HuH-7.5 (cell line): ENCODE measurements at places on chromosomes 7 and 10.

GRCh38 chr10:103181244-103181643, 11.8 kb downstream of the NT5C2 start:
- DNase-seq = no peak

DNA sequence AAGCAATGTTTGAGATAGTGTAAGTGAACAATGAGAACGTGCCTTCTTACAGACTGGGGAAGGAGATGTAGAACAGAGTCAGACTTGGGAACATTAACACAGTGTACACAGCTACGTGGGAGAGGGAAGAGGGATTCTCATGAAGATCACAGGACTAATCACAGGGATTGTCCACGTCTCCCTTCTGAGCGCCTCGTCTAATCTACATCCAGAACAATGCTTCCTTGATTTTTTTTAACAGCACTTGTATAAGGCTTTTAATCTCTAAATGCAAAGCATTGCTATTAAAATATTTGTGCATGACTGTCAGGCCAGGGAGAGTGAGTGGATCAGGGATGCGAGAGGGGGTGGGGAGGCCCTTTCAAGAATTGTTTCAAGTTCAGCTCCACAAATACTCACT, 62.7 kb downstream of the MET start:
- no peak for DNase-seq

DNA sequence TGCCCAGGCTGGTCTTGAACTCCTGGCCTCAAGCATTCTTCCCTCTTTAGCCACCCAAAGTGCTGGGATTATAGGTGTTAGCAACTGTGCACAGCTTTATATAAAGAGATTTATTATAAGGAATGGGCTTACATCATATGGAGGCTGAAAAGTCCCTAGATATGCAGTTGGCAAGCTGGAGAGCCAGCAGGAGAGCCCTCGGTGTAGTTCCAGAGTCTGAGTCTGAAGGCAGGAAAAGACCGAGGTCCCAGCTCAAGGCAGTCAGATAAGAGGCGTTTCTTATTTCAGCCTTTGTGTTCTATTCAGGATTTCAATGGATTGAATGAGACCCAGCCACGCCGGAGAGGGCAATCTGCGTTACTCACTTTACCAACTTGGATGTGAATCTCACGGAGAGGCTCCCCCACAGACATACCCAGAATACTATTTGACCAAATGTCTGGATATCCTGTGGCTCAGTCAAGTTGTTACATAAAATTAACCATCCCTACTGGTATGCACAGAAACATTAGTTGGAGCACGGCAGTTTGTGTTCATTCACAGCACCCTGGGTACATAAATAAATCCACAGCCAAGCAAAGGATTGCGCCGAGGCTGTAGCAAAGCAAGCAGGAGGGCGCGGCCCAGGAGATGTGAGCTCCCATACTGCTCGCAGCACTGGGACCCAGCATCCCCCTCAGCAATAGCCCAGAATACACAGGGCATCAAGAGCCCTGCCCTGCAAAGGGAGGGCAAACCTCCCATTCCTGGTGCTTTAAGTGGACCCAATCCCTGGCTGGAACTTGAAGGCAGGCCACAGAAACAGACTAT, 158.4 kb upstream of the ZNF32 start:
- no peak for DNase-seq

GRCh38 chr7:88218429-88218745, 1.5 kb downstream of the SRI start:
- DNase-seq = no peak

DNA sequence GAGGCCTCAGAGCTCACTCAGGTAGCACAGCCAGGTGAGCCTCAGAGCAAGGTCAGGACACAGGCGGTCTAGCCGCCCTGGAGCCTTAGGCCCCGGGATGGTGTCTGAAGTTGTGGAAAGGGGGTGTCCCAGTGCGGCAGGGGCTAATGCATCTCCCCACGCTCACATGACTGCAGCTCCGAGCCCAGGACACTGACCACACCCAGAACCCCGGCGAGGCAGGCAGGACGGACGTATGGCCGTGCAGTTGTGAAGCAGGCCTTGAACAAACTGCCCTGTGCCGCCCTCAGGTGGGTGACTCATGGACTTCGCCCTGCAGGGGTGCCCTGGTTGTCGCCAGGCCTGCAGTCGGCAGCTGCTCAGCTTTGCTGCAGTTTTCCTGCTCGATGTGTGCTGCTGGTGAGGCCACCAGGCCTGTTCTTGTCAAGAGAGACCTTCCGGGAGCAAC, 5.0 kb upstream of the PRKAR1B start:
- DNase-seq = peak; percentile 93

GRCh38 chr7:17046666-17047065, 164.9 kb upstream of the AGR3 start:
- DNase-seq = no peak

DNA sequence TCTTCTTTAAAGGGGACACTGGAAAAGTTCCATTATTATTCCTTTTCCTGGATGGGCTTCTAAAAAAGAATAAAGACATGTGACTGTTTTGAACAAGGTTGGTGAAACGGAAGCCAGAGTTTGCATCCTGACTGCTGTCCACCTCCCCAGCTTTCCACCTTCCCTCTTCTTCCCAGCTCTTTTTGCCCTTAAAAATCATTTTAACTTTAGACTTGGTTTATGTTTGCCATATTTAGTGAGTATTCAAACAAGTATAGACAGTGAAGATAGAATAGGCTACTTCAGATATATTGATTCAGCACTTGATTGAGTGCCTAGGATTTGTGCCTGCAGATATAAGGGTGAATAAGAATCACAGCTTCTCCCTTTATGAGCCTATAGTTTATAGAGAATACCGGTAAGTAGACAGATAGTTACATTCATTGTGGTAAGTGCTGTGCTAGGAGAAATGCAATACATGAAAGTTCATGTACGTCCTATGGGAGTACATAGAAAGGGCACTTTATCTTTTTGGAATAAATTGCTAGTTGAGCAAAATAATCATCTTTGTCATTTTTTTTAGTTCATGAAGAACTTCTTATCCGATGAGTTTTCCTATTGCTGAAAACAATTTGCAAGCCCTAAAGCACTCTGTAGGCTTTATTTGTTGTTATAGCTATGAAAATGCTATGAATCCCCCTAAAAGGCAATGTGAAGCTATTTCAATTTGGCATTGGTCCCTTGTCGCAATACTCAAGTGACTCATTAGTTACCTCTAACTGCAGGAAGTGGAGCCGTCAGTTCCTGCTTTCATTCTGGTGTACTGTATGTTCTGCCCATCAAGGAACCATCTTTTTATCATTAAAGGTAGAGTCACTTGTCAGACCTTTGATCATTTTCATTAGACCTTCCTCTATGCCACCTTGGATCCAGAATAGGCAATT, 57.2 kb upstream of the STRIP2 start:
- no peak for DNase-seq

- peak; percentile 36 for DNase-seq
These were observed 14.0 kb downstream of the GATAD1 start for GRCh38 chr7:92461027-92462003.

- no peak for DNase-seq
These were observed 17.8 kb upstream of the SDK1 start for GRCh38 chr7:3283130-3283704.

GRCh38 chr7:143050931-143051330, 1.2 kb upstream of the OR6V1 start:
- no peak for DNase-seq

GRCh38 chr10:19826712-19827111, 10.5 kb downstream of the PLXDC2 start:
- no peak for DNase-seq

DNA sequence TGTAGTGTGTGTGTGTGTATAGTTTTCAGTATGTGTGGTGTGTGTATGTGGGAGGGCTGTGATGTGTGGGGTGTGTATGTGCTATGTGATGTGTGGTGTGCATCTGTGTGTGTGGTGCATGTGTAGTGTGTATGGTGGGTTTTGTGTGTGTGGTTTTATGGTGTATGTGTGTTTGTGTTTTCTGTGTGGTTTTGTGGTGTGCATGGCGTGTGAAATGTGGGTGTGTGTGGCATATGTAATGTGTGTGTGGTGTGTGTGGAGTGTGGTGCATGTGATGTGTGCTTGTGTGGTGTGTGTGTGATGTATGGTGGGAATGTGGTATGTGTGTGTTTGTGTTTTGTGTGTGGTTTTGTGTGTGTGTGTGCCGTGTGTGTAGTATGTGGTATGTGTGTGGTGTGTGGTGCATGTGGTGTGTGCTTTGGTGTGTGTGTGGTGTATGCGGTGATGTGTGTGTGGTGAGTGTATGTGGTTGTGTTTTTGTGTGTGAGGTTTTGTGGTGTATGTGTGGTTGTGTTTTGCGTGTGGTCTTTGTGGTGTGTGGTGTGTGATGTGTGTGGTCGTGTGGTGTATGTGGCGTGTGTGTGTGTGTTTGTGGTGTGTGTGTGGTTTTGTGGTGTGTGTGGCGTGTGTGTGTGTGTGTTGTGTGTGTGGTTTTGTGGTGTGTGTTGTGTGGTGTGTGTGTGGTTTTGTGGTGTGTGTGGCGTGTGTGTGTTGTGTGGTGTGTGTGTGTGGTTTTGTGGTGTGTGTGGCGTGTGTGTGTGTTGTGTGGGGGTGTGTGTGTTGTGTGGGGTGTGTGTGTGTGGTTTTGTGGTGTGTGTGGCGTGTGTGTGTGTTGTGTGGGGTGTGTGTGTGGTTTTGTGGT, 18.0 kb upstream of the PPP2R2D start:
- no peak for DNase-seq

DNA sequence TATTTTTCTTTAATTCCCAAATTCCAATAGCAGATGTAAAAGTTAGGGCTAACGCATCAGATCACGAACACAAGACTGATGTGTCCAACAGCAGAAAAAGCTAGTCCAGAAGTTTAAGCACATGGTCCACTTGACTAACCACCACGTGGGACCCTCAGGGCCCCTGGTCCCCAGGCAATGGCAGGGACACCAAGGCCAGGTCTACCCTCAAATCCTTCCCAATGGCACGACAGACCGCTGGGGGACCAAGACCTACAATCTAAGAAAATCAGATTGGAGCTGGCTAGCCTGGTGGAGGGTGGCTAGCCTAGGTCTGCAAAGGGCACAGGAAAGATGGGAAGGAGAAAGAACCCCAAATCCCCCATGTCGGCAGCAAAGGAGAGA, 1.5 kb downstream of the GIGYF1 start:
- DNase-seq = no peak

- DNase-seq = no peak
These were observed 18.5 kb downstream of the KIAA1549 start for GRCh38 chr7:138962561-138963270.

DNA sequence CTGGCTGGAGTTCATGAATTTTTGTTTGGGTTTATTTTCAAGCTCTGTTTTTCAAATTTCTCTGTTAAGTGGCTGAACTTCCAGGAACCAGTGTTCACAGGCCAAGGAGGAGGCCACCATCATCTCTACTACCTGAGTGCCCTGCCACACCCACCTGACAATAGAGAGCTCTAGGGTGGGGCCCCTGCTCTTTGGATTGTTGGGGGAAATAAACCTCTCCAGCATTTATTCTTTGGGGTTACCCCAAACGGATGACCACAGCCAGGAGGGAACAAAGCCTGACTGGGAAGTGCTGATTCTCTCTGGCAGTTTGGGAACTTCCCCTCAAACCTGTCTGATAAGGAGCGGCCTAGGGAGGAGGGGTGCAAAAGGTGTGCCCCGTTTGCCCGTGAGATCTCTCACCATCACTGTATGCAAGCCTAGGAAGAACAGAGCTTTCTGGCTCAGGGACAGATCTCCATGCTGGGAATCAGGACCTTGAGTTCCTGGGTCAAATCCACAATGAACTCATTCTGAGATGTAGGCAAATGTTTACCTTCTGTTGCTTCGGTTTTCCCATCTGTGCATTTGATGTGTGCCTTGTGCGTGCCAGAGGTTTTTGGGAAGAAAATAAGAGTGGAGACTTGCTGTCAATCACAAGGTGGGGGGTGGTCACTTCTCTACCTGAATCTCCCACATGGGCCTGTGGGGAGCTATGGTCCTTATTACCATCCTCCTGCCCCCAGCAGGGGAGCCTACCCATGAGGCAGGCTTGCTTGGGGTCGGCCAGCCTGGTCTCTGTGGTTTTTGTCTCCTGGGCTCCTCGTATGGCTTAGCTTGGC, 27.7 kb upstream of the PDCD4 start:
- peak; percentile 38 for DNase-seq

DNA sequence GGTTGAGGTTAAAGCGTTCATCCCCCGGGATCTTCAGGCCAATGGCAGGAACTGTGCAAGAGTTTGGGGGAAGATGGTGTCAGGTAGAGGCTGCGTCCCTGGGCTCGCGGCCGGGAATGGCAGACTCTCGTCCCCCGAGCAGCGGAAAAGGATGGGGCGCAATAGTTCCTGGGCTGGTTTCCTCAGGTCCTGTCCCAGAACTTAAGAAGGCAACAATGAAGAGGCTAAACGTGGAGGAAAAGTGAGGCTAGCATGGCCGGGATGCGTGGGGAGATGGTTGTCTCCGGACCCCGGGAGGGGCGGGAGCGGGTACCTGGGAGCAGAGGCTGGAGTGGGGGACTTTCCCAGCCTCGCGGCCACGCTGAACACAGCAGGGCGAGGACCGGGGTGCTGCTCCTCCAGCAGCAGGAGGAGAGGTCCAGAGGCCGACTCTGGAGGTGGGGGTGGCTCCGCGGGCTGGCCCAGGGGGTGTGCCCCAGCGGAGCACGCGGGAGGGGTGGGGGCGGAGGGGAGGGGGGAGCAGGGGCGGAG, 882 bp downstream of the IRF5 start:
- no peak for DNase-seq

DNA sequence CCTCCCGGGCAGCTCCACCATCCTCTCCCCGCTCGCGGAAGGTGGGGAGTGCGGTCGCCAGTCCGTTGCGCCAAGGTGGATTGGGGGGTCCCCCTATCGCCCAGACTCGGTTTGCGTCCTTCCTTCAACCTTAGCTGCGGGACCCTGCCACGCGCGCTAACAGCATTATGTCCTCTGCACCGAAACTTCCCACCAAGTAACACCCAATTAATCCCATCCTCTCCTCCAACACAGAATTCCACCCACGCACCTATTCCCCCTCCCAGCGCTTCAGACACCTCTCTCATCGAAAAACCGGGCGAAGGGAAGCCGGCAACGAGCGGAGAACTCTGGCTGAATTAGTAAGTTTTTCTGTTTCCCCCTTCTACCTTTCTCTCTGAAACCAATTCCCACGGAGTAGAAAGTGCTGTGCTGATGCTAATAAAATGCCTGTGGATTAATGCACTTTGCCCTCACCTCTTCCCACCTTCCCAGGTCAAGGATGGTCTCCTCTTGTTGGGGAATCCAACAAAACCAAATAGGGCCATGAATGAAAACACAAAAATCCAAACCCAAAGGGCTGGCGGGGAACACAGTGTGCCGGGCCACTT, 947 bp downstream of the HOXA3 start:
- no peak for DNase-seq

DNA sequence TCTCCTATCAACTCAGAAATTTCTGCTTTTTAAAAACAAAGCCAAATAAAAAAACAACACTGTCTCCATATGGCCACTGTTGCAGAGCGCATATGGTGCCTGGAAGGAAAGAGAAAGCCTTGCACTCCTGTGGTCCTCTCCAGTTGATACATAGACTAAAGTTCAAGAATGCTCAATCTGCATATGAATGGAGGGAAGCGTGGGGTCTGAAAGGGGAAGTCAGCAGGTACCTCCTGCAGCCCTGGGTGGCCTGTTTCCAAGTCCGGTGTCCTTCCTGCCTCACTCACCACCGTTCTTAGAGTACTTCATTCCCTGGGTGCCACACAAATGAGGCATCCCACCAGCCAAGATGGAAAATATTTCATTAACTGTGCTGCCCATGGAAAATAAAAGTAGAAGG, 138.3 kb upstream of the PALS2 start:
- DNase-seq = no peak
